A172 (cell line): ENCODE measurements at places on chromosomes 5 and 9. TPM values are rescaled to one million over a fixed set of nuclear protein-coding genes. Genes with fewer than 3 reads are reported as not detected.

SLC45A2 gene
- total RNA-seq: not detected in 2 replicates

NUTM2G gene
- total RNA-seq: not detected in 2 replicates

KCNV2 gene
- not detected in 2 replicates for total RNA-seq

FRRS1L gene
- not detected in 2 replicates for total RNA-seq

PCDHB11 gene
- total RNA-seq: 1.7 and 2.0 TPM in 2 replicates

ALDOB gene
- total RNA-seq: not detected in 2 replicates

HTR4 gene
- not detected in 2 replicates for total RNA-seq

BTNL3 gene
- total RNA-seq: not detected in 2 replicates

TRIM14 gene
- total RNA-seq: 20.6 and 22.9 TPM in 2 replicates

CCL21 gene
- not detected in 2 replicates for total RNA-seq

NXNL2 gene
- 0.43 and 1.2 TPM in 2 replicates for total RNA-seq

MCTP1 gene
- 14.2 and 15.7 TPM in 2 replicates for total RNA-seq

- DNase-seq: no peak
Measured at GRCh38 chr9:93974151-93974550, 19.0 kb upstream of the BARX1 start.

GRCh38 chr5:181189363-181189961, 15.5 kb downstream of the TRIM7 start:
- DNase-seq: no peak

GRCh38 chr5:143338658-143339366, 64.7 kb downstream of the NR3C1 start:
- no peak for DNase-seq

DNA sequence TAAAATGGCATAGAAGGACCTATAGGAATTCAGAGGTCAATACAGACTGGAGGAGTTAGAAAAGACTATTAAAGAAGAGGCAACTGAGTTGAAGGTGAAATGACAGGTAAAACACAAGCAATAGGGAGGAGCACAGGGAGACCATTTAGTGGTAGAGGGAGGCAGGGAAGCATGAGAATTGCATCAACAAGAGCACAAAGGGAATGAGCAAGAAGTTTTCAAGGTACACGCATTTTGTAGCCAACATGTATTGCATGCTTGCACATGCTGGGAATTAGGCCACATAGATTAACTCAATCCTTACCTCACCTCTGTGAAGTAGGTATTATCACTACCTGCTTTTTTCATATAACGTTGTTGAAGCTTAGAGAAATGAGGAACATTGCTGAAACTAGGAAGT, 42.3 kb downstream of the PLPP1 start:
- DNase-seq: no peak

GRCh38 chr9:76373173-76373783, 20.9 kb downstream of the RFK start:
- DNase-seq: no peak

DNA sequence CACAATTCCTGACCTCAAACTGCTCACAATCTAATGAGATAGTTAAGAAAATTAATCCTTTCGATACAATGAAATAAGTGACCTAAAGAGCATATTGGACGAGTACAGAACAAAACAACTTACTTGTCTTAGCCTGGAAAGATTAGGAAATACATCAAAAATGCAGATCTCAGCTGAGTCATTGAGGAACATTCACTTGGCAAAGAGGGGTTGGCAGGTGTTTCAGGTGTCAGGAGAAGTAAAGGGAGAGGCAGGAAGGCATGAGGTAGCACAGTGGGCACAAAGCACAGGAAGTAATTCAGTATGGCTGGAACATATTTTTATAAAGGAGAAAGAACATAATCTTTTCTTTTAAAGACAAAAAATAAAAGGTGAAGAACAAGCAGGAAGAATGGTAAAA, 628.8 kb upstream of the RGMB start:
- DNase-seq: no peak

GRCh38 chr5:161960314-161960713, 107.3 kb upstream of the GABRG2 start:
- DNase-seq: no peak

GRCh38 chr9:87888501-87888900, 5.8 kb downstream of the SPATA31E1 start:
- DNase-seq: no peak

DNA sequence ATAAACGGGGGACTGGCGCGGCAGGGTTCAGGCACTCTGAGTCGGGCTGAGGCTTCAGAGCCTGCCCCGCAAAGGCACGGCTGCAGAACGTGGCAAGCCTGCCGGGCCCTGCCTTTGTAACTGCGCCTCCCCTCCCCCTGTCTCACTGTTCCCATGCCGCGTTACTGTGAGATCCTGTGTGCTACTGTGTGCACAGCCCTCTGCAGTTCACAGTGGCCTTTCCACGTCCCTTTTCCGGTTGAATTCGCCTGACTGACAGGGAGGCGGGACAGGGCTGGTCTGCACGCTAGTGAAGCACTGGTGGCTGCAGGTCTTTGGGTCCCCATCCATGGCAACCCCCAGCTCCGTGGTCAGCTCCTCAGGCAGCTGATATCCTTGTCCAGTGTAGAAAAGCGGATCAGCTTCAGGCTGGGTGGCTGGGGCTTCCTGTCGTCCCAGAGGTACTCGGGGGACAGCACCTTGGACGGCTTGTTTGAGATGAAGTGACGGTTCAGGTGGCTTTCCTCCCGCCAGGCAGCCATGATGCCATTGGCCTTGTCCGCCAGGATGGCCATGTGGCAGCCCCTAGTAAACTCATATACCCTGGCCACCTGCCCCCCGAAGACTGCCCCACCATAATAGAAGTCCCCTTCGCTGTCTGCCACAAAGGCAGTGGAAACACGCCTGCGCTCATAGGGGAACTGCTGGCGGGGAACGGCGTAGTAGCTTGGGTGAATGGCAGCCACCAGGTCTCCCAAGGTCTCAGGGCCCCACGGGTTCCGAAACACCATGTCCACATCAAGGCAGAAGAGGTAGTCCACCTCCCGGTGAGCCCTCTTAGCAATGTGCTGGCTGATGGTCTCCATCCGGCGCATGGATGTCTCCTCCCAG, 10.3 kb downstream of the GBGT1 start:
- DNase-seq: no peak

GRCh38 chr9:128226412-128226801, 23.2 kb downstream of the DNM1 start:
- no peak for DNase-seq

GRCh38 chr9:130981002-130981755, 27.8 kb upstream of the LAMC3 start:
- DNase-seq: no peak

GRCh38 chr9:93254061-93254481, 70.1 kb downstream of the WNK2 start:
- DNase-seq: no peak

- no peak for DNase-seq
Measured at GRCh38 chr9:88049677-88050307, 75.5 kb upstream of the CDK20 start.

DNA sequence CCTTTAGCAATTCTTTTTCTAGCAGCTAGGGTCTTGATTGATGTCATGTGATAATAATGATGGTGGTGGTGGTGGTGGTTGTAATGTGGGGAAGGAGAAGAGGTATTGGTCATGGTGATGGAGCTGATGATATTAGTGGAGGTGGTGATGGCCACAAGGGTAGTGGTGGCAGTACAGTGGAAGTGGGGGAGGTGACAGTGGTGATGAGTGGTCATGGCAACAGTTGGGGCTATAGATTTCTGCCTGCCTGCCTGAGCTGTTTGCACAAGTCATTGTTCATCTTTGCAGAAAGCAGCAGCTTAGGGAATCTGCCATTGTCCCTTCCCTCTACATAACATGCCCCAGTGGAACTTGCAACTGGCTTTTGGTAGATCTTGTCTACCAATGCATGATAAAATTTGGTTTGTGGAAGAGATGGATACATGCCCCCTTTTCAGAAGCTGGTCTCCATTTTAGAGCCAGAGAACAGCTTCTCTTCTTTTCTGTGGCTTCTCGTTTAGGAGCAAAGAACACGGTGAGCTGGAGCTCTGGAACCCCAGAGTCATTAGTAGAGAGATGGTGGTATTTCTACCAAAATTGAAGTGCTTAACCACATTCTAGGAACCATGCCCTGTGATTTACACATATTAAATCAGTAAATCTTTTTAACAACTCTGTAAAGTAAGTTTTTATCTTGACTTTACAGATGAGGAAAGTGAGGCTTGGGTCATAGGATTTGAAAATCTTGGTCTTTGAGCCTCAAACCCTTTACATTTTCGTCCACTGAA, 100.3 kb downstream of the AOPEP start:
- no peak for DNase-seq

- no peak for DNase-seq
Measured at GRCh38 chr5:92800365-92800764, 780.7 kb downstream of the NR2F1-AS1 start.

DNA sequence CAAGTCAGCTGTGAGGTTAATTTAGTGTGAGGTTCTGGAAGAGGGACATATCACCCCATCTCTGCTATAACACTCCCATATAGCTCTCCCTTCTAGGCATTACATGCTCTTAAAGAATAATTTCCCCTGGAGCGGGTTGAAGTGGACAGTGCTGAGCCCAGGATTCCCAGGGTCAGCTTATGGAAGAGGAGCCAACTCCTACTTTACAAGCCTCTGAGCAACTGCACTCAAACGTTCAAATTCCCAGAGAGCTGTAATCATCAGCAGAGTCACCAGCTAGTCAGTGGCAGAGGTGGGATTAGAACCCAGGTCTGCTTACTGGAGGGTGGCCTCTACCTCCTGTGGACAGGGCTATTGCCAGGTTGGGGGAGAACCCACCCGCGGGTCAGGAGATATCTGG, 1.4 kb downstream of the NEURL1B start:
- DNase-seq: no peak

DNA sequence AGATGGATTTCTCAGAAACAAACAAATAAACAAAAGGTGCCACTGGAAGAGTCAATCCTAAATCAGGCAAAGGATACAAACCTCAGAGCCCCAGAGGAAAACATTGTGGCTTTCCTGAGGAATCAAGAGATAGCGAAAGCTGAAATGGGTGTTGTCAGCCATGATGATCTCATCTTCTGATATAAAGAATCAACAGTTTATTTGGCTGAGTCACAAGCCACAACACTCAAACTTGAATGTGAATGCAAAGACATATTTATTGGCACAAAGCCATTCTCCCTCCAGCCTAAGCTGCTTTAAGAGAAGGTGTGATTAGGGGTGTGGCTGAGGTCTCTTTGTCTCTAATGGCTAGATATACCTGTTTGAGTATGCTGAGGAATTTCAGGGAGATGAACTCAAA, 73.3 kb upstream of the NREP start:
- DNase-seq: peak; percentile 83

DNA sequence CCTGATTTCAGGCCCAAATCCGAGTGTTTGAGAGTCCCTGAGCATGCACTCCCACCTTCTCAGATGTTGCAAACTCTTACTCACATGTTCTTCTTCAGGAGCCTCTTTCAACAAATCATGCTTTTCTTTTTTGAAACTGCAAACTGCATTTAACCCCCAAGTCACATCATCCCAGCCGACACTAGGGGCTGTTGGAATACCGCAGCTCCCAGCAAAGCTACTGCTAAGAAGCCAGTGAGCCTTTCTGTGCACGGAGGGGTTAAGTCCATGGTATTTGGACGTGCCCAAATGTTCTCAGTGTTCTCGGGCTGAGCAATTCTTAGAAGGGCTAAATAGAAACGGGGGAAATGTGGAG, 282.9 kb downstream of the NFIB start:
- no peak for DNase-seq

GRCh38 chr5:171968531-171968930, 37.9 kb downstream of the FBXW11 start:
- no peak for DNase-seq

DNA sequence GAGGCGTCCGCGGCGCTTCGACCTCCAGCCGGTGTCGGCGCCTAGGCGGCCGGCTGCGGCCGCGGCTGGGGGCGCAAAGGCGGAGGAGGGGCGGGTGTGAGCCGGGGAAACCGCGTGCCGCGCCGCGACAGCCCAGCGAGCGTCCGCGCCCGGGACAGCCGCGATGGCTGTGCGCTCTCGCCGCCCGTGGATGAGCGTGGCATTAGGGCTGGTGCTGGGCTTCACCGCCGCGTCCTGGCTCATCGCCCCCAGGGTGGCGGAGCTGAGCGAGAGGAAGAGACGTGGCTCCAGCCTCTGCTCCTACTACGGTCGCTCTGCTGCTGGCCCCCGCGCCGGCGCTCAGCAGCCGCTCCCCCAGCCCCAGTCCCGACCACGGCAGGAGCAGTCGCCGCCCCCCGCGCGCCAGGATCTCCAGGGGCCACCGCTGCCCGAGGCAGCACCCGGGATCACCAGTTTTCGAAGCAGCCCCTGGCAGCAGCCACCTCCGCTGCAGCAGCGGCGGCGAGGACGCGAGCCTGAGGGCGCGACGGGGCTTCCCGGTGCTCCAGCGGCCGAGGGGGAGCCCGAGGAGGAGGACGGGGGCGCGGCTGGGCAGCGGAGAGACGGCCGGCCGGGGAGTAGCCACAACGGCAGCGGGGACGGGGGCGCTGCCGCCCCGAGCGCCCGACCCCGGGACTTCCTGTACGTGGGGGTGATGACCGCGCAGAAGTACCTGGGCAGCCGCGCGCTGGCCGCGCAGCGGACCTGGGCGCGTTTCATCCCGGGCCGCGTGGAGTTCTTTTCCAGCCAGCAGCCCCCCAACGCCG, 605 bp downstream of the CHSY3 start:
- no peak for DNase-seq

GRCh38 chr5:13339093-13339492, 605.4 kb downstream of the DNAH5 start:
- peak; percentile 35 for DNase-seq

DNA sequence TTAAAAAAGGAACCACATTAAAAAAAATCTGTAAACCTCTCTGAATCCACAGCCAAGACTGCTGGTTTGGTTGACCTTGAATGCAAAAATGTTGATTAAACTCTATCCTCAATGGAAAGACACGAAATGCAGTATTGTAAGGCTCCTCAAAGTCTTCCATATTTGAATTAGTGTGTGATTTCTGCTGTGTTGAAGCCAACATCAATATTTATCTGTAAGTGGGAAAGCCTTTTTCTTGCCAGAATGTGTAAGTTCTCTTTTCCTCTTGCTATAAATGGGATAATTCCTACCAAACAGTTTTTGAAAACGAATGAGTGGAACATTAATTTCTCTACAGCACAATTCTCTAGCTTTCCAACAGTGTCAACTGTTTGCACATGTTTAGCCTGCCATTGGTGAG, 422.1 kb upstream of the TNC start:
- DNase-seq: no peak

- no peak for DNase-seq
Measured at GRCh38 chr9:128727640-128728248, 3.8 kb upstream of the ZDHHC12 start.

DNA sequence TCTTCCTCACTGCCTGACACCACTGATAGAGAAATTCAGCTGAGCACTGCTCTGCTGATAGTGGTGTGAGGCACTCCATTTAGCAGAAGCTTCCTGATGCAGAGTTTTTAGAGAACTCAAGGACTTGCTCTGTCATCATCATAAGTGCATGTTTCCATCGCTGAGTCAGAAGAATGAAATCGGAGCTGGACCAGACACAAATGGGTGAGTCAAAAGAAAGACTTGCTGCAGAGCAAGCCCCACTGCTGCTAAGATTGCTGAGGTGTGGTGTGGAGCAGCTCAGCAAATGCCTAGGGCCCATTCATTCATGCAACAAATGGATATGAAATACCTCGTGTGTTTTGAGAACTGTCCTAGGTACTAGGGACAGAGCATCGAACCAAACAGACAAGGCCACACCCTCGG, 410.2 kb upstream of the SLC30A5 start:
- DNase-seq: peak; percentile 92

GRCh38 chr5:169499990-169500505, 83.5 kb upstream of the SPDL1 start:
- no peak for DNase-seq
